ENCODE measurements at places on chromosomes 1 and 21.

- DNase-seq: no peak
Measured at GRCh38 chr1:220994671-220995070, 115.4 kb downstream of the HLX start.

- no peak for DNase-seq
Measured at GRCh38 chr1:245825128-245825901, 670.5 kb downstream of the KIF26B start.

DNA sequence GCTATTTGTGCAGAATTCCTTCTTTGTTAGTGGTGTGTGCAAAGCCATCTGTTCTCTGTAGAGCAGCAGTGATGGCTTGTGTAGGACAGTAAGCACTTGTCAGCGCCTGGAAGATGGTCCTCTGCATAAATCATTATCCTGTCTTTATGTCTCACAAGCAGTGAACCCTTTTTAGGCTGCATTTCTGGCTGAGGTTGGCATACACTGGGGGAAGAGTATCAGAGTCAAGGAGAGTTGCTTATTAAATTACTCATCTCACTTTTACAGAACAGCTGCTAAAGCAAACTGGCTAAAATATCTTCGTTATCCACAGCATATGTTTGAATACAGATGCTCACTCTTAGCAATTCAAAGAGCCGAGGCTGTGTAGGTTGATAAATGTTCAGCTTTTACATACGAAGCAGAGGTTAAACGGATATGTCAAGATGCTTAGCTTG, 54.6 kb upstream of the NCAM2 start:
- no peak for DNase-seq

DNA sequence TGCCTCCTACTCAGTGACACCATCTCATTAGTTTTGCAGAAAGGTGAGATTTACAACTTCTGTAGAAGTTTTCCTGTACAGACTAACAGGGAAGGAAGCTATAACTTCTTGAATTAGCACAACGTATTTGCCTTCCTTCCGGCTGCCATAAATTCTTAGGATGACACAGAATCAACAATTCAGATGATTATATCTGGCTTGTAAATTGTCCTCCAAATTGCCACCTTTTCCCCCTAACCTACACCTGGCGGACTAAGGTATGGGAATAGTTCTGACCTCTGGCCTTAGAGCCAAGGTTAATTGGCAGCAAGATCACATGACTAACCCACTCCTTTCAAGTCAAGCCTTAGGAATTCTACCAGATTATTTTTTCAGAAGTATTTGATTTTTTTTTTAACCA, 284.3 kb downstream of the LMO4 start:
- no peak for DNase-seq

GRCh38 chr1:227901906-227902640, 45.7 kb downstream of the WNT9A start:
- no peak for DNase-seq

DNA sequence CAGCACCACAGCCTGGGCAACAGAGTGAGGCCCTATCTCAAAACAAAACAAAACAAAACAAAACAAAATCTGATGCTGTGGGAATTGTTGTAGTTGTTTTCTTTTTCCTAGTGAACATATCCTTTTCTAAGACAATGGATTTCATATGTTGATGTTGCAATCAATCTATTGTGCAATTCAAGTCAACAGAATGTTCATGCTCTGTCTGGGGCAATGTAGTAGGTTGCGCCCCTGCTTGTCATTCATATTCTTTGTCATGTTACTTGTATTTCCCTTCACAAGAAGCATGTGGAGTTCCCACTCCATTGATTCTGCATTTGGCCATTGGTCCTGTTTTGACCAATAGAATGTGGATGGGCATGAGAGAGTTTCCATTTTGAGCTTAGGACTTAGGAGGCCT, 223.9 kb downstream of the DUSP10 start:
- peak; percentile 55 for DNase-seq

DNA sequence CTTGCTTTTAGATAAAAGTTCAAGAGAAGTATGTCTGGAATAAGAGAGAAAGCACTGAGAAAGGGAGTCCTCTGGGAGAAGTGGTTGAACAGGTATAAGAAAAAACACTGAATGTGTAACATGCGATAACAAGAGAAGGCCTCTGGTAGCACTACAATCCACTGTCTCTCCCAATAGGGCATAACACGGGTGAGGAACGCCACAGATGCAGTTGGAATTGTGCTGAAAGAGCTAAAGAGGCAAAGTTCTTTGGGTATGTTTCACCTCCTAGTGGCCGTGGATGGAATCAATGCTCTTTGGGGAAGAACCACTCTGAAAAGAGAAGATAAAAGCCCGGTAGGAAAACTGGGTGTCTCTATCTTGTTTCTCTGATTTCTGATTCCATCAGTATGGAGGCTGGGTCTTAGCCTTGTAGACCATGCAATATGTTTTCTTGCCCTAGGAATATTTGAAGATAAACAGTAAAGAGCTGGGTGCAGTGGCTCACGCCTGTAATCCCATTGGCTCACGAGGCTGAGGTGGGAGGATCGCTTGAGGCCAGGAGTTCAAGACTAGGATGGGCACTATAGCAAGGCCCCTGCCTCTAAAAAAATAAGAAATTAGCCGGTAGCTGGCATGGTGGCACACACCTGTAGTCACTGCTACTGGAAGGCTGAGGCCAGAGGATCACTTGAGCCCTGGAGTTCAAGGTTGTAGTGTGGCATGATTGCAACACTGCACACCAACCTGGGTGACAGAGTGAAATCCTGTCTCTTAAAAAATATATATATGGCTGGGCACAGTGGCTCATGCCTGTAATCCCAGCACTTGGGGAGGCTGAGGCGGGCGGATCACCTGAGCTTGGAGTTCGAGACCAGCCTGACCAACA, 40.4 kb downstream of the DAP3 start:
- DNase-seq: peak; percentile 38

- no peak for DNase-seq
Measured at GRCh38 chr1:9716404-9717192, 65.1 kb downstream of the PIK3CD start.

GRCh38 chr1:86739648-86740509, 35.5 kb downstream of the SH3GLB1 start:
- no peak for DNase-seq

GRCh38 chr1:234454926-234455325, 24.1 kb downstream of the TARBP1 start:
- no peak for DNase-seq

DNA sequence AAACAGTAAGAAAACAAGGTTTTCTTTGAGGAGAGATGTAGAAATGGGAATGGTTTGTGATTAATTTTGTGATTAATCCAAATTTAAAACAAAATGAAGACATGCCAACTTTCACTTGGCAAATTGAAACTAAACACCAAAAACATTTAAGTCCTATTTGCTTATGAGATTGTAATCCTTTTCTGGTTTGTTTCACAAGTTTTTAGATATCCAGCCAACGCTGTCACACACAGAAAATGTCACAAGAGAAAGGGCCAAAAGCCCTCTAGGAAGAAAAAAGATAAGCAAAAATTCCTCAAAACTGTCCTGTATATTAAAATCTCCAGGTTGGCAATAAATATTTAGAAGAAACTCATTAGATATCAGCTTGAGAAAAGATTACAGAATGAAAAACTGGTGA, 2.5 kb downstream of the USH2A start:
- DNase-seq: no peak

GRCh38 chr1:234244482-234244881, 128.8 kb upstream of the COA6 start:
- peak; percentile 56 for DNase-seq

GRCh38 chr1:105830571-105831146, 1225.8 kb upstream of the PRMT6 start:
- no peak for DNase-seq

DNA sequence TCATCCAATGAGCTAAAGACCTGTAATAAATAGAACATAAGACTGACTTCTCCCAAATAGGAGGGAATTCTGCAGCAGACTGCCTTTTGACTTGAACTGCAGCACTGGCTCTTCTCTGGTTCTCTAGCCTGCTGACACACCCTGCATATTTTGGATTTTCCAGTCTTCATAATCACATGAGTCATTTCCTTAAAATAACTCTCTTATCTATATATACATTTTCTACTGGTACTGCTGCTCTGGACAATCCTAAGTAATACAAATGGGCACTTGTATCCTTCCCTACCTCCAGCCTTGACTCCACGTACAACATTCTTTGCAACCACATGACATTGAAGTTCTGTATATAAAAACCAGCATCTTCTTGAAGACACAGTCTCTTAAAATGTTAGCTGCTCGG, 429.4 kb upstream of the TMPRSS15 start:
- DNase-seq: no peak

- DNase-seq: peak; percentile 76
Measured at GRCh38 chr1:26602378-26602959, 72.9 kb downstream of the RPS6KA1 start.

- no peak for DNase-seq
Measured at GRCh38 chr1:192786576-192786975, 22.3 kb upstream of the RGS2 start.

- DNase-seq: peak; percentile 5
Measured at GRCh38 chr1:111656086-111657017, 36.8 kb downstream of the RAP1A start.

- DNase-seq: peak; percentile 73
Measured at GRCh38 chr1:11650331-11650991, 3.8 kb downstream of the FBXO2 start.

GRCh38 chr1:99655376-99655775, 9.5 kb downstream of the PALMD start:
- no peak for DNase-seq

- DNase-seq: peak; percentile 68
Measured at GRCh38 chr1:89512996-89513720, 11.5 kb upstream of the LRRC8B start.

- peak; percentile 58 for DNase-seq
Measured at GRCh38 chr1:17304151-17304825, 3.7 kb upstream of the PADI4 start.

GRCh38 chr1:33446590-33446989, 15.7 kb upstream of the PHC2 start:
- DNase-seq: no peak

DNA sequence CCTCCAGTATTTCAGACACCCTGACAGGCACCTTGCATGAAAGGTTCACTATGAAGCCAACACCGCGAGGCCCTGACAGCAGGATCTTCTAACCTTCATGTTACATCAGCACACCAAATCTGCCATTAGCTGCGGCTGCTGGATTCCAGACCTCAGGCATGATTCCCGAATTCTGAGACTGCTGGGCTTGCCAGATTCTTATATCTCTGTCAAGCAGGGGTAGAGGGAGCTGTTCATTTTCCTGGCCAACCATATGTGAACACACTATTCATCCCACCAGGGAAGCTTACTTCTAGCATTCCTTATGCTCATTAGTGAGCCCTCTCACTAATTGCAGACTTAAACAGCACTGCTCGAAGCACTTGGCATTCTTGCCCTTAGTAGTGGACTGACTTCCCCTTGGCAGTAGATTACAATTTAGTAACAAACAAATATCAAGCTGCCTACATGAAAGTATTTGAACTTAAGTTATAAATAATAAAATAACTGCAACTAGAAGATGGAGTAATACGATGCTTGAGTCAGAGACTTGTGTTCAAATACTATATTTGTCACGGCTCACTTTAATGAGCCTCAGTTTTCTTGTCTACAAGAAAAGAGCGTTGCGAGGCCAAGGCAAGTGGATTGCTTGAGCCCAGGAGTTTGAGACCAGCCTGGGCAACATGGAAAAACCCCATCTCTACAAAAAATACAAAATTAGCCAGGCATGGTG, 43.3 kb downstream of the NID1 start:
- no peak for DNase-seq

DNA sequence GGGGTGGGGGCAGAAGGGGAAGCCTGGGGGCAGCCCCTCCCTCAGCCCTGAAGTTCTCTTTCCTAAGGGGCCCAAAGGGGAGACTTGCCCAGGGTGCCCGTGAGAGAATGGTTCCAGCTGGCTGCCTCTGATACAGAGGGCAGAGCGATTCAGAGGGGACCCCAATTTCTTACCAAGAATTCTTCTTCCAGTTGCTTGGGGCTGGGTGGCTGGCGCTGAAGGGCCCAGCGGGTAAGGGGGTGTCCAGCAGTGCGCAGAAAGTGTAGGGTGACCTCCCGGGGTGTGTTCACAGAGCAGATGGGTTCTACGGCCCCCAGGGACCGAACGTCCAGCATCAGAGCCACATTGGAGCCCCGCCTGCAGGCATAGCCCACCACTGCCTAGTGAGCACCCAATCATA, 2.5 kb downstream of the PTPN7 start:
- no peak for DNase-seq

DNA sequence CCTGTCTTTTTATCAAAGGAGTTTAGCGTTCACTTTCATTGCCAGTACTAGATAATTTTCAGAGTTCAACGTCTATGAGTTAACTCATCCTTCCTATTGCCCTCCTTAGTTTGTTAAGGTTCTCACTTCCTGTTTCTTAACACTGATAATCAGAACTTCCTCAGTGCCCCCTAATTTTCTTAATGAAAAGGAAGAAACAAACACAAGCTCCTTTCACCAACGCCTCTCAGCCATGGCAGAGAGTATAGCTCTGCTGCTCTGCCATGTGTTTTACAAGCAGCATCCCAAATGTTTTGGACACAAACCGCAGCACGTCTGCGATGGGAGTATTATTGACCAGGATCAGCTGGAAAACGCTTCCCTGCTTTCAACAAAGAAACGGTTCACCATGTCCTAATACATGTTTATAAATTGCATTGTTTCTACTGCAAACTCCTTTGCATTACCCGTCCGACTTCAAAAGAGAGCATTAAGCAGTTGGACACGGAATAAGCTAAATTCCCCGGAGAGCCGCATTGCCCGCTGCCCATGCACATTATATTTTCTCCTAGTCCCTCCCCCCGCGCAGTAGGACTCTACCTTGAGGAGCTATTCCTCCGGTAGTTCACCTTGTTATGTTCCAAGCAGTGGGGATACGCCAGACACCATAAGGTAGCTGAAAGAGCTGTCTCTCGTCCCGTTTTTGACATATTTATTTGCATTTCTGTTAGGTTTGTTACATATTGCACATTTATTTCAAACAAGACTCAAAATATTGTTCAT, 561 bp downstream of the OLFM3 start:
- DNase-seq: no peak

GRCh38 chr1:40892354-40892753, 30.2 kb upstream of the CITED4 start:
- DNase-seq: no peak

- no peak for DNase-seq
Measured at GRCh38 chr21:40706806-40707655, 139.9 kb downstream of the DSCAM start.

DNA sequence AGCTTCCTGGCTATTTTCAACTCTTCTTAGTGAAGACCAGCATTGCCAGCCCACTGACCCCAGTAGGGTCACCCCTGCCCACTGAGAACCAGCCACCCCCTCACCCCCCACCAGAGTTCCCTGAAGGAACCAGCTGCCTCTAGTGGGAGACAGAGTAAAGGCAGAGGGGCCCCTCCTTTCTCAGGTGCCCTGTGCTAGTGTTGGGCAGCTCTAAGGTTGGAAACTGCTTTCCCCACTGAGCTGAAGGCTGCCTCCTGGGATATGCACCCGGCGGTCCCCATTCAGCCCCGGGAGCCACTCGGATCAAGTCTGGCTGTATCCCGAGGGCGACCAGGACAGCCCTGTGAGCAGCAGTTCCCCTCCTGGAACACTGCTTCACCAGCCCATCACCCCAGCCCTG, 111.0 kb downstream of the PGBD5 start:
- no peak for DNase-seq

Measured in CD14-positive monocyte (primary cell).